COR-L47 (cell line): ENCODE measurements at places on chromosomes 11 and 22.

DNA sequence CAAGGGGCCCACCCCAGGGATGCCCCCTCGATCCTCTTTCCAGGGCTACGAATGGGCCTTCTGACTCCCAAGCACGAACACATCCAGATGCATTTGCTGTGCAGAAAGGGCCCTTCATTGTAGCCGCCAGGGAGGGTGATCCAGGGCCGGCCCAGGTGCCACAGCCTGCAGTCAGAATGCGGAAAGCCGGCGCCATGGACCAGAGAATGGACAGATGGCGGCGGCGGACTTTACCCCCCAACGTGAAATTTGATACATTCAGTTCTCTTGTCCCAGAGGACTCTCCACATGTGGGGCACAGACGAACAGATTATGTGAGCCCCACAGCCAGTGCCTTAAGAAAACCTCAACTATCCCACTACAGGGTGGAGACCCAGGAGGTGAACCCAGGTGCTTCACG, 87.2 kb downstream of the KIAA1671 start:
- DNase-seq: no peak

DNA sequence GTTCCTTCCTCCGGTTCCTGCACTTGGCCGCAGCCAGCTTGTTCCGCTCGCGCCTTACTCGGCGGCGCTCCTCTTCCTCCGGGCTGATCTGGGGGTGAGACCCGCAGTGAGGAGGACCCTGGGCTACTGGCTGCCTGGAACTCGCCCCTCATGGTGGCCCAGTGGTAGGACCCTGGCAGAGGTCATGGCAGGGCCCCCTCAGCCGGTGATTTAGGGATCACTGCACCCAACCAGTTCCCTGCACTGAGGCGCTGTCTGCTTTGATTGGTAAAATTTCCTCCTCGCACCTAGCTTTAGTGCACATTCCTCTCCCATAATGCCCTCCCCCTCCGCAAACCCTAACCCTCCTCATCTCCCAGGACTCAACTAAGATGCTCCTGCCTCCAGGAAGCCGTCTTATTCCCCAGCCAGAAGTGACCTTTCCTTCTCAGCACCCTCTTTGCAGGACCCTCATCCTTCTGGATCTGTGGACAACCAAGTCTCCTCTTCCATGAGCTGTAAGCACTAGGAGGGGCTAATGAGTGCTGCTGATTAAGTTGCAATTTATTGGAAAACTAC, 3.6 kb downstream of the CCDC85B start:
- DNase-seq: no peak

DNA sequence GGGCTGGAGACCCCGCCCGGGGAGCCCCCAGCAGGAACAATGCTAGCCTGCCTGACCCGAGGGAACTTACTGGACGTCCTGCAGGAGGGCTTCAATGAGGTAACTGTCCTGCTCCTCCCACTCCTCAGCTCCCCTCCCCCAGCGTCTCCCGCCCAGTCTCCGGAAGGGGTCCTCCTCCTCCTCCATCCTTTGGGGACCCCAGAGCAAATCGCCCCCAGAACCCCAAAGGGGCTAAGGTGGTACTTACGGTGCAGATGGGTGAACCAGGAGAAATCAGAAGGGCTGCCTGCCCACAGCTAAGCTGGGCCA, 272 bp downstream of the DIXDC1 start:
- DNase-seq: no peak

GRCh38 chr22:49100773-49101172, 726.9 kb downstream of the BRD1 start:
- no peak for DNase-seq

DNA sequence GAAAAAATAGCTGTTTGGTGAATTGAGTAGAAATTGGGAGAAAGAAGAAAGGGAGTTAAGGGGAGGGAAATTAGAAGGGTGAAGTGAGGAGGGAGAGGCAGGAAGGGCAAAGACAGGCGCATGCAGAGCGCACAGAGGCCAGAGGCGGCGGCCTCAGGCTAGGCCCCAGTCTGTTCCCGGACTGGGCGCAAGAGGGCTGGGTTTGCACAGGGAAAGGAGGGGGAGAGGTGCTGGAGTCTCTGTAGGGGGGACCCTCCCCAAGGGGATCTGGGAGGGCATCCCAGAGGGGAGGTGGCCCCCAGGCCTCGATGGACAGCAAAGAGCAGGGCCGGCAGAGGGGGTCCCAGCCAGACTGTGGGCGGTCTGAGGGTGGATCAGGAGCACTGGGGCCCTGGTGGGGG, 1.3 kb upstream of the FLRT1 start:
- DNase-seq: no peak

GRCh38 chr22:41808400-41808799, 7.9 kb downstream of the CCDC134 start:
- DNase-seq: no peak

DNA sequence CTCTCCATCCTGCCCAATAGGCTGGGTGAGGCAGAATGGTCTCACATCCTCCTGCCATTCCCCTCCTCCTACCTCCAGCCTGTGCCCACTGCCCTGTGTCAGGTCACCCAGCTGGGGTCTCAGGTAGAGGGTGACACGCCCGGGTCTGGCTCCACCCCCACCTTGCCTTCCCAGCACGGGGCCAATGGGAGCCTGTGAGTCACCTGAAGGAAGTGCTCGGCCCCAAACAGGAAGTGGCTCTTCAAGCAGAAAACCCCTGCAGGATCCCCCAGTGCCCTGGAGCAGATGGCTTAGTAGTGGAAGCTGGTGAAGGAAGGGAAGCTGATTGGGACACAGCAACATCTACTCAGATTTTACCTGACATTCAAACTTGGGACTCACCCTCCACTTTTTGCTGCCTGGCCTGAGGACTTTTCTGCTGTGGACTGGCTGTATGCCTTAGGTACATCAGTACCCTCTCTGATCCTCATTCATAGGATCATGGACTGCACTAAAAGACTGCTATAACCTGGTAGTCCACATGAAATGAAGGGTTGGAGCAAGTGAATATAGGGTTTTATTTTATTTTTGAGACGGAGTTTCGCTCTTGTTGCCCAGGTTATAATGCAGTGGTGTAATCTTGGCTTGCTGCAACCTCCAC, 33.4 kb downstream of the GDPD5 start:
- DNase-seq: no peak

GRCh38 chr11:10076458-10077141, 217.4 kb downstream of the SBF2 start:
- DNase-seq: no peak

- no peak for DNase-seq
Observed at GRCh38 chr11:12182676-12183541, 72.5 kb downstream of the MICAL2 start.

DNA sequence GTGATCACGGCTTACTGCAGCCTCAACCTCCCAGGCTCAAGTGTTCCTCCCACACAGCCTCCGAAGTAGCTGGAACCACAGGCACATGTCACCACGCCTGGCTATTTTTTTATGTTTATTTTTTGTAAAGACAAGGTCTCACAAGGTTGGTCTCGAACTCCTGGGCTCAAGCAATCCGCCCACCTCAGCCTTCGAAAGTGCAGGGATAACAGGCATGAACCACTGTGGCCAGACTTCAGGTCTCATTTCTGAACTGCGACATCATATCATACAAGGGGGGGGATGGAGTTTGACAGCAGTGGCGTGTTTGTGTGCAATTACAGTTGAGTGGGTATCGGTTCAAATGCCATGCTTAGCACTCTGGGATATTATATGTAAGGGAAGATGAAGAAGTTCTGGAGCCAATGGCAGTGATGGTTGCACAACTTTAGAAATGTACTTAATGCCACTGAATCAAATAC, 6.9 kb downstream of the NAALADL1 start:
- DNase-seq: no peak

- peak; percentile 74 for DNase-seq
Observed at GRCh38 chr11:36007127-36007655, 63.3 kb downstream of the LDLRAD3 start.

DNA sequence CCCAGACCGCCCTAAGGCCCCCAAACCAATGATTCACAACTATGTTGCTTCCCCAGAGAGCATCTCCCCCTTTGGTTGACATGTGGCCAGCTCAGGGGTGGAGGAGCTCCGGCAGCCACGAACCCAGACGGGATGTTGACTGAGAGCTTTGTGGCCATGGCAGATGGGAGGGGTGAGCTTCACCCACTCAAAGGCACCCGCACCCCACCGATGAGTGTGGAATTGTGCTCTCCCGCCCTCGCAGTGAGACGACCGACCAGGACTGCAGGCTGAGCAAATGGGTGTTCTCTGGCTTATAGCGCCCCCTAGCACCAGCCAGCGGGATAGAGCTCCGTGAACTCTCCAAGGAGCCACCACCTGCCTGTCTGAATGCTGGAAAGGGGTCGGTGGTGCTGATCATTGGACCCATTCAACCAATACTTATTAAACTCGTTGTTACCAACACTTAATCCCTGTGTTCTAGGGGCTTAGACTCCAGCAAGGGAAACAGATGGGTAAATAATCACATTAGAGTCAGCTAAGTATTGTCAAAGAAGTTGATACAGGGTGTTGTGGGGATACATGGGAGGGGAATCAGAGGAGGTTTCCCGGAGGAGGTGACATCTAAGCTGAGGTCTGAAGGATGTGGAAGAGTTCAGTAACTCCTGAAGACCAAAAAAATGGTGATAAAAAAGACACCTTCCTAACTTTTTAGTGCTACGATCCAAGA, 4.5 kb upstream of the TIMP3 start:
- no peak for DNase-seq
